Frontal cortex (tissue), 4 donors: ENCODE measurements at places on chromosomes 11 and 22.

DNA sequence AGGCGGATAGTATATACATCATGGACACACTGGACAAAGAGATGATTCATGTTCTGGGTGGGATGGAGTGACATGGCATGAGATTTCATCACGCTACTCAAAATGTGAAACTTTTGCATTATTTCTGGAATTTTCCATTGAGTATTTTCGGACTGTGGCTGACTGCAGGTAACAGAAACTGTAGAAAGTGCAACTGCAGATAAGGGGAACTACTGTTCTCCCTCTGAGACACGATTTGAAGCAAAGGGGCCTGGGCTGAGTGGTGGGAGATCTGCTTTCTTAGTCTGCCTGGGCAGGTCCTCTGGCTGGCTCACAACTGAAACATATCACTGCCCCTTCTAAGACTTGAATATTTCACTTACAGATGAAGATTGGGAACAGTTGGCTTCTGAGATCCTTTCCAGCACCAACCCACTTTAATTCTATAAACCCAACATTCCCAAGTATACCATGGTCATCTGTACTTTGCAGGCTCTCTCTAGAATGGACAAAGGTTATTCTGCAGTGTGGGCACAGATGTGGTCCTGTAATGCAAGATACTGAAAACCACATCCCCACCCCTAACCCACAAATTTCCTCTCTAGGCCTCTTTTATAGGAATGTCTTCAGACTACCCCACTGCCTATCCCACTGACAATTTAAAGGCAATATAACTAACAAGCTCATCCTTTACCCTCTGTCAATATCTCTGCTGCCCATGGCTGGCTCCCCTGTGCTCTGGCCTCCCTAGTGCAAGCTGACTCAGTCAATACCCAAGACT is 121.1 kb downstream of the KCNC1 start:
- no peak for DNase-seq

- DNase-seq: no peak
Observed at GRCh38 chr11:12409621-12410005, 32.2 kb downstream of the PARVA start.

GRCh38 chr11:62439785-62440602 is 21.2 kb downstream of the SCGB1A1 start:
- DNase-seq: no peak

GRCh38 chr11:115219376-115219775 is 284.8 kb downstream of the CADM1 start:
- DNase-seq: no peak

GRCh38 chr11:72618803-72619202 is 55.4 kb downstream of the PDE2A start:
- DNase-seq: no peak

DNA sequence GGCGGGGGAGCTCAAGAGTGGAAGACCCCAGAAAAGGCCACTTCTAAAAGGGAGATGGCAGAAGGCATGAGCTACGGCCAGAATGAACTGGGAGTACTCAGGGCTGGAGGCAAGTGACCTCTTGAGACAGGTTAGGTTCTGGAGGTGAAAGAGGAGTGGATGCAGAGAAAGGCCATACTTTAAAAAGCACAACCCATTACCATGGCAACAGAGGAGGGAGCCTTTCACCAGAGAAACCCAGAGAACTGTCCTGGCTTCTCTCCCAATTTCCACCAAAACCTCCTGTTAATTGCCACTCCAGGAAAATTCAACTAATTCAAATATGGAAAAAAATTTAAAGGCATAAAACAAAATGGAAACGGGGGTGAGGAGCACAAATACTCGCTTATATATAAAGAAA is 15.8 kb downstream of the A4GALT start:
- no peak for DNase-seq

DNA sequence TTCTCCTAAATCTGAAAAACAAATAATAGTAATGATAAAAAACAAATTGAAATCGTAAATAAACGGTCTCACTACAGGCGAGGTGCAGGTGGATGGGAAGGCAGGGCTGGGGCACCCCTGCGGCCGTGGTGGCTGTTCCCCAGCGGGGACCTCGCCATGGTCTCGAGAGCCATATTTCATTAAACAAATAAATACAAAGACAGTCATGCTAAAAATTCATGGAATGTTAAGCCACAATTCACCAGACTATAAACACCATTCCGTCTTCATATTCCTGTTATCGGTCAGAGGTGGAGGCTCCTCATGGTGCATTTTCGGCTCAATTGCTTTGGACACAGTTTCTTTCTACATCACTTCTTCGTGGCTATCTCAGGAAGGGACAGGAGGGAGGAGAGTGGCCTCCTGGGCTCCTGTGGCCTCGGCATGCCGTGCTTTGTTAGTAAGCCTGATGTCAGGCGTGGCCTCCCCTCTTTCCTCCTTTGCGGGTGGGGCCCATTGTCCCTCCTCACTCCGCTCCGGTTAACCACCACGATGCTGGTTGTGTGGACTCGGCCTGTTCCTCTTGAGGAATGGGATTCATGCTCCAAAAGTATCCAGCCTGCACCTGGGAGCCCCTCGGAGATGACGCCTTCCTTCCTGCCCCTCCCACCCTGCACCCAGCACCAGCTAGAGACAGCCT is 16.1 kb upstream of the BRSK2 start:
- DNase-seq: no peak

DNA sequence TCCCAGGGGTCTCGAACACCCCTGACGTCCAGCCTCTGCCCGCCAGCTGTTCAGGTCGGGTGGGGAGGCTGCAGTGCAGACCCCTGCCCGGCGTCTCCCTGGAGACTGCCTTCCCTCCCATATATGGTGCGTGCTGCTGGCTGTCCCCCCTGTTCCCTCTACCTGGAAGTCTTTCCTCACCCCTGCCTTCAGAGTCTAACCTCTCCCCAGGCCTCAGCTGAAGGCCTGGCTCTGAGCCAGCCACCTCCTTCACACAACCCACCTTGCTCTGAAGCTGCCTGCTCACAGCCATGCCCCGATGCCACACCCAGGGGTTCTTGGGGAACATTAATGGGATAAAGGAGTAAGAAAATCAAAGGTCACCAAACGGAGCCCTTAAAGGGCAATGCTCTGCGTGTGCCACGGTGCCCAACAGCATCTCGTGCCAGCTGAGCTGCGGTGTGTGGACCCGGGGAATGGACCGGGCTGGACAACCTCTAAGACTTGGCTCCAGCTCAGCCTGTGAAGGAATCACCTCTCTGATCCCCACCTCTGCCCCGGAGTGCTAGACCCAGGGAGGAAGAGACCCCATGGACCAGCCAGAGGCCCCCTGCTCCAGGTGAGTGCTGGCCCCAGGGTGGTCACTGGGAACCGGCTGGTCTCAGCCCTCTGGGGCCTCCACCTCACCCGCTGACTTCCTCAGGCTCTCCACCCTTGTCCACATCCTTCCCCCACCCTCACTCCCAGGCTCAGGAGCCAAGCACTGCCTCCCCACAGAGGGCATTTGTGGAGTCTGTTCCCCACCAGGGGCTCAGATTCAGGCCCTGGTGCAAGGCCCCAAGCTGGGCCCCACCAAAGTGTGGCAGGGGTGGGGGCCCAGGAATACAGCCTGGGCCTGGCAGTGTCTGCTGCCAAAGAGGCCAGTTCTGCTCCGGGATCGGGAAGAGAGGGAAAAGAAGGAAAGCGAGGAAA is at the start of gene NLRP6:
Gene NLRP6, plus strand, starts transcription at position 407 of the 951 bp plus-strand sequence. Its CDS starts 163 bp downstream, at position 570.
- no peak for DNase-seq

DNA sequence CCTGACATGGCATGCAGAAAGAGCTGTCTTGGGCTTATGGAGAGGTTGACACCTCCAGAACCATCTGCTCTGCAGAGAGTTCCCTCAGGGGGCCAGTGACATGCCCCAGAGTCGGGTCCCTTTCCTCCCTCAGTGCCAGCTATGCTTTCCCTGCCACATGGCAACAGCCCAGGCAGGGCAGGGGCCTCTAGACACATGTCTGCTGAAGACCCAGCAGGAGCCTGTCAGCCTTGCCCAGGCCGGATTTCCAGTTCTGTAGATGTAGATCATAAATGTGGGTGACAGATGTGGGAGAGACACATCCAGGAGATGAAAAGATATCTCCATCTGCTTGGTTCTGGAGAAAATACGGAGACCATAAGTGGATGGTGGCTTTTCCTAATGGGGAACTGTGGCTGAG is 25.5 kb downstream of the NAV2 start:
- DNase-seq: no peak

- DNase-seq: no peak
Observed at GRCh38 chr22:48888466-48889208, 939.0 kb downstream of the BRD1 start.

DNA sequence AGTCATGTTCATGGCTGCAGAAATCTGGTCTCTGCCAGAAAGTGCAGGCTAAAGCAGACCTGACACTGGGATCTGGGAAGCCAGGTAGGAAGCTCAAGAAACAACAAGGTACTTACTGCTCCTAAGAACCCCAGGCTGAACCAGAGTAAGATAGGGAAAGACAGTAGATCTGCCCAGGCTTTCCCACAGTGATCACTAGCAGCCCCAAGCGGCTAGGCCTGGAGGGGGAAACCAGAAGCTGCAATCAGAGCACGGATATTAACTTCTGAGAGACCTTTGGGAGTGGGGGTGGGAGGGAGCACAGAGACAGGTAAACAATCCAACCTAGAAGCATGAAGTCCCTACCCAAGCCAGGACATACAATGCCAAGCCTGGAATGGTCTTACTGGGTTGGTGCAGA is 135.2 kb upstream of the C11orf58 start:
- no peak for DNase-seq

DNA sequence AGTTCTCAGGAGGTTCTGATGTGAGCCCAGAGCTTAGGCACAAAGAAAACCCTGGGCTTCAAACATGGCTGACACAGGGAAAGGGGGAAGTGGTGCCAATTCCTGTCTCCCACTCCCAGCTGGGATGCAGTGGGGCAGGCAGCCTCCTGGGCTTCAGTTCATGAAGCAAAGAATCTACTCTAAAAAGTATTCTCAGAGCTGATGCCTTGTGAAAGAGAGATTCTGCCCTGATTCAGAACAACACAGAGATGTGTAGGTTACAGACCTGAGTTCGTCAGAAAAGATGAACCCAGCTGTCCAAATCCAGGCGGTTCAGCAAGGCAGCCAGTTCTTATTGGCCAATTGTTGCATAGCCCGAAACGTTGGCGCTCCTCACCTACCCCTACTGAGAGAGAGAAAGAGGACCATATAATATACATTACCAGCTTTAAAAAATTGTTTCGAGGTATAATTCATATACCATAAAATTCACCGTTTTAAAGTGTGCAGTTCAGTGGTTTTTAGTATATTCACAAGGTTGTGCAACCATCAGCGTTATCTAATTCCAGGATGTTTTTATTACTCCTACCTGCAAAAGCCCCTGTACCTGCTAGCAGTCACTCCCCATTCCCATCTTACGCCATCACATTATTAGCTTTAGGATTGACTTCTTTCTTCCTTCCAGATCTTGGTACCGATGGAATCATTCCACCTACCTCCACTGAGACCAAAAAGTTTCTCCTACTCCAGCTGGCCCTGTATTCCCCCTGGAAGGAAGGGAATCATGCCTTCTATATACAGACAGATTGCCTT is 7.2 kb upstream of the TLCD5 start:
- no peak for DNase-seq

GRCh38 chr22:37777122-37777687 is 30.5 kb upstream of the GCAT start:
- DNase-seq: no peak

DNA sequence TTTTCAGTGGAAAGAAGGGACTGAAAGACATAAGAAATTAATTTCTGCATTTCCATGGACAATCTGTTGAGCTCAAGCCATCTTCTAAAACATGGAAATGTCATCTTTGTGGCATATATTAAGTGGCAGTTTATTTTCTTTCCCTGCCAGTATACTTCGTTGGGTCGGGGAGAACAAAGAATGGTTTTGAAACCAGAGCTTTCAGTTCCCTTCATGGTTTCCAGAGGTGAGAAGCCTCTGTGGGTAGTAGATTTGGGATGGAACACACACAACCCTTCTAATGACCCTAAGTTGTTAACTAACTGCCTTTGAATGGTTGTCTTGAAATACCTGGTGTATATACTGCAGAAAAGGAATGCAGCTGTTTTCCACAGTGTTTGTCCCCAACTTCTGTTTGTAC is 17.6 kb upstream of the GAS2L1 start:
- DNase-seq: no peak

DNA sequence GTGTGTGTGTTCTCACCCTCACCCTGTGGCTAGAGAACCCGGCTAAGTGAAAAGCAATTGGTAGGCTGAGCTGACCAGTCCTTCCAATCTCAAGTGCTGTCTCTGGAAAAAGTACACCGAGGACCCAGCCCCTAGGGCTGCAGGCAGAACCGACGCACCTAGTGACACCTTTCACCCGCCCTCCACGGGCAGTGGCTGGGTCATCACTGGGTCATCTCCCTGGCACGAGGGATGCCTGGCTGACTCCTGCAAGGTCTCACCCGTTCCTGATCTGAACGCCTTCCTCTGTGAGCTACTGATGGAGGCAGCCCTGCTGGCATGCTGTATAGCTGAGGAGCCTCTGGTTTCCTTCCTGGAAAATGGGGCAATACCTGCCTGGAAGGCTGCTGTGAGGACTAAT is 311.5 kb downstream of the NTM start:
- DNase-seq: no peak

DNA sequence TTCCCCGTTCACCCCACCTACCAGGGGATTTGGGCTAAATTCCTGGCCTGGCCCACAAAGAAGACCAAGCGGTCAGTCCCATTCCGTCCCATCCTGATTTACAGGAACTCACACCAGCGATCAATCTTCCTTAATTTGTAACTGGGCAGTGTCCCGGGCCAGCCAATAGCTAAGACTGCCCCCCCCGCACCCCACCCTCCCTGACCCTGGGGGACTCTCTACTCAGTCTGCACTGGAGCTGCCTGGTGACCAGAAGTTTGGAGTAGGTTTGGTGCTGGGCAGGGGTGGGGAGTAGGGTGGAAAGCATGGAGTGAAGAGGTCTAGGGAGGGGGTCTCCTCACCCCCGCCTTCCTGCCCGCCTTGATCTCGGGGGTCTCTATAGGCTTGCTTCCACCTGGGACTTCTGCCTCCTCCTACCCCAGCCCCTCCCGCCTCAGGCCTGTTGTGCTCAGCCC is at the start of gene SERPING1:
Gene SERPING1, plus strand, starts transcription at position 225 of the 455 bp plus-strand sequence. CDS start 586 bp downstream, outside the sequence.
- peak; percentile 28 for DNase-seq

GRCh38 chr11:72321381-72321996 is 77.5 kb upstream of the PHOX2A start:
- no peak for DNase-seq

GRCh38 chr11:78291503-78292108 is 102.9 kb downstream of the USP35 start:
- DNase-seq: no peak

GRCh38 chr11:69263736-69264052 is 30.3 kb upstream of the MYEOV start:
- no peak for DNase-seq

DNA sequence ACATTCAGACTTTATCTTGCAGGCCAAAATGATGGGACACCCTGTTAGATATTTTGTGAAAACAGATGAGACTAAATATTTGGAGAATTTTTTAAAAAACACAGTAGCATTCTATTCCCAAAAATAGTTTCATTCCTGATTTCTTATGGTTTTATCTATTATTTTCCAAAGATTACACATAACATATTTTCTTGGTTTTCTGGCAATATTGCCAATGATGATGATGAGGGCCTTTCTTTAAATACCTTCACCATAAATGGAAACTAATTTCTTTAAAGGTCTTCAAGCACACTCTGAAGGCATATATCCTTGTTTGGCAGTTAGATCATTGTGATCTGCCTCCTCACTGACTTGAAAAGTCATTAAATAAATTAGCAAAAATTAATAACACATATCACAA is 522.3 kb upstream of the LUZP2 start:
- no peak for DNase-seq
